ENCODE measurements at places on chromosomes 1 and 21. TPM values are rescaled to one million over a fixed set of nuclear protein-coding genes. Genes with fewer than 3 reads are reported as not detected.

MTMR11 gene
- total RNA-seq, result 284 TPM

CORT gene
- not detected for total RNA-seq

ALG14 gene
- total RNA-seq, result 0.40 TPM

CD5L gene
- not detected for total RNA-seq

IGSF9 gene
- 73.8 TPM for total RNA-seq

APP gene
- total RNA-seq, result 616 TPM

RIIAD1 gene
- not detected for total RNA-seq

RHD gene
- total RNA-seq, result not detected

AVPR1B gene
- total RNA-seq, result 1.6 TPM

SPRR2E gene
- not detected for total RNA-seq

IL19 gene
- total RNA-seq, result not detected

C1orf94 gene
- total RNA-seq, result not detected

PRAMEF27 gene
- total RNA-seq, result not detected

PAQR6 gene
- total RNA-seq, result not detected

TENT5C gene
- total RNA-seq, result 3.4 TPM

BMP8B gene
- total RNA-seq, result 16.8 TPM

OR2T35 gene
- total RNA-seq, result not detected

LCE6A gene
- total RNA-seq, result not detected

IL12RB2 gene
- total RNA-seq, result not detected
